ENCODE measurements at places on chromosomes 7 and 10.
A peak's percentile ranks its signal among the peaks of the same experiment; 100 is the strongest.

DNA sequence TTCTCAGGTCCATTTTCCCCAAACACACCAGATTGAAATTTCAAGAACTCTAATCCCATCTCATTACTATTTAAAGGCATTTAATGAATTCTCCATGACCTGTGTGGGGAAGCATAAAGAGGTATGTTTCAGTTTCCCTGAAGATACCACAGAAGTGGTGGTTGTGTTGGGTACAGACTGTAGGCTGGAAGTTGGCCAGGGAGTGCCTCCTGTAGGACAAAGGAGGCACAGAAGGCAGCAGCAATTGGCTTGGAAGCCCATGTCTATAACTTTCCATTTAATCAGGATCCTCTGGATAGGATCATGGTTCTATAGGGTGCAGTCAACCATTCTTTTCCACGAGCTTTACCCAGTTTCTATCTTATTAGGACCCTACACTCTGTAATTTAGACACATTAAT, 8.6 kb upstream of the BET1 start:
- no peak for DNase-seq

DNA sequence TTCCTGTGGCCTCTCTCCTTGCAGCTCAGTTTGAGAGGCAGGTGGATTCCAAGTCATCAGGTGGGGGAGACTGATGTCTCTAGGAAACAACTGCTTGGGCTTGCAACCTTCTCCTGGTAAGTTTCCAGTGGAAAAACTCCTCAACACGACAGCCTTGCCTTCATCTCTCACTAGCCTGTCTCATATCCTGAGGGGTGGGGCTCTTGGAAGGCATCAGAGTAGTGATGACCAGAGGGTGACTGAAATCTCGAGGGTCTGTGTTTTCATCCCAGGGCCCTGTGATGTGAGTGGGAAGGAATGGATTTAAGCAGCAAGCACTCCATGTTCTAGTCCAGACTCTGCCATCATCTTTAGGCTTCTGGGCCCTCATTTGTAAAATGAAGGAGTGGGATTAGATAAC, 107.0 kb downstream of the NRP1 start:
- DNase-seq, result no peak

GRCh38 chr10:76432016-76433012, 1000.9 kb downstream of the LRMDA start:
- DNase-seq, result no peak

GRCh38 chr10:47182934-47183703, 116.9 kb upstream of the GDF10 start:
- no peak for DNase-seq

DNA sequence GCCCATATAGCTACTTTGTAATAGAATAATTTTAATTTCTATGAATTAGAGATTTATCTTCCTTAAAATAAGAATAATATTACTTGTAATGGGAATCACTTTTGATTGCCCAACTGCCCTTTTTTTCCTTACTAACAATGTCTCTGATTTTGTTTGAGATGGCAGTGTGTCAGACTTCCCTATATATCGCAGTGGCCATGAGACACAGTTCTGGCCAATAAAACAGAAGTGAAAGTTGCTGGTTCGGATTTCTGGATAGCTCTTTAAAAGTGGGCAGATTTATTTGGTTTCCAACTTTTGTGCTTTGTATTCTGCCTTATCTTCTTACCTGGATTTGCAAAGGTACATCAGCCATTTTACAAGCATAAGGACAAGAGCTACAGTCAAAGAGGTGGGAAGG, 170.2 kb downstream of the PPP1R17 start:
- DNase-seq, result no peak

DNA sequence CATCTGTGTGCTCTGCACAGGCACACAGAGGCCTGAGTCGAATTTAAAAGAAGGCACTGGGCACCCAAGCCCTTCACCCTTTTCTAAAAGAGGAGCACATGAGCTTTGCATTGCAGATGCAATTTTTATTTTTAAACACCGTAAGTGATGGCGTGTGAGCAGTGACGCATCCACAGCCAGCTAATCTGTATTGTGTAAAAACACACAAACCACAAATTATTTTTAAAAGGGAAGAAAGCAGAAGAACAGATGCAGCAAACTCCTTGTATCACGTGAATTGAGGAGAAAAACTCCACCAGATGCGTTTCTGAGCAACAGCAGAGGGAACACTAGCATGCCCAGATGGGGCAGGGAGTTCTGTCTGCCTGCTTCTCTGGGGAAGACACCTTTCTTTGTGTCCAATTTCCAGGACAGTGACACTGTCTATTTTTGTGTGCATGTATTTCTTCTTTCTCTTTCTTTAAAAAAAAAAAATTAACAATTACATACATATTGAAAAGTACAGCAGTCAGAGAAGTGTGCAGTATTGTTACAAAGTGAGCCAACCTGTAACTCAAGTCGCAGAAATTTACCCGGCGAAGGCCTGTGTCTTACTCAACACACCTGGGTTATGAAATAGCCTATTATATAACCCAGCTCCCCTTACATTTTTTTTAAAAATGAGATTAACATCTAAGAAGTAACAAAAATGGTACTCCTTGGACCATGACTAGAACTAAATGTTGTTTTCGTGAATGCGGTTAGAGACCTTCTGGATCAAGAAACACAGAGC, 39.2 kb downstream of the EEPD1 start:
- DNase-seq, result no peak

DNA sequence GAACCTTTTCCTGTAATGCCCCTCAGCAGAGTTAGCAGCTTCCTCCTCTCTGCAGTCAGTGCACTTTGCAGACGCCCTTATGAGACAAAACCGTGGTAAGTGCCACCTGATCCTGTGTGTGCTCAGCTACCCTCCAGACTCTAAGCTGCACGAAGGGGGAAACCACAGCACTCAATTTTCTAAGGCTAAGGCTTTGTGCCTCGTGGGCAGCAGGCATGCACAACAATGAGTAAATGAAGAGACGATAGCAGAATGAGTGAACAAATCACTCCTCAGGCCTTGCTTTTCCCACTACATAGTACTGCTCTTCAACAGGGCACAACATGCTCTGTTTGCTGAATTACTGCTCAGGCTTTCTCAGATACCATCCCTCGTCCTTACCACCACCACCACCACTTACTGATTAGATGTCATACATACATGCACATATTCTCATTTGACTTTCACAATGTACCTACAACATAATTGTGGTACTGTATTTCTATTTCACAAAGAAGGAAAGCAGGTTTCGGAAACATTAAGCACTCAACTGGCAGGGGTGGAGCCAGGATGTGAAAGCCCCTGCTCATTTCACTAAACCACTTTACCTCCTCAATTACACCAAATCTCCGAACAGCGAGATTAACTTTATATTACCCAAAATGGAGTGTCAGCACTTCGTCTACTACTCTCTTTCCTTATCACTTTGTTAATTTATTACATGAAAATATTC, 85.4 kb downstream of the ICA1 start:
- peak; percentile 56 for DNase-seq

DNA sequence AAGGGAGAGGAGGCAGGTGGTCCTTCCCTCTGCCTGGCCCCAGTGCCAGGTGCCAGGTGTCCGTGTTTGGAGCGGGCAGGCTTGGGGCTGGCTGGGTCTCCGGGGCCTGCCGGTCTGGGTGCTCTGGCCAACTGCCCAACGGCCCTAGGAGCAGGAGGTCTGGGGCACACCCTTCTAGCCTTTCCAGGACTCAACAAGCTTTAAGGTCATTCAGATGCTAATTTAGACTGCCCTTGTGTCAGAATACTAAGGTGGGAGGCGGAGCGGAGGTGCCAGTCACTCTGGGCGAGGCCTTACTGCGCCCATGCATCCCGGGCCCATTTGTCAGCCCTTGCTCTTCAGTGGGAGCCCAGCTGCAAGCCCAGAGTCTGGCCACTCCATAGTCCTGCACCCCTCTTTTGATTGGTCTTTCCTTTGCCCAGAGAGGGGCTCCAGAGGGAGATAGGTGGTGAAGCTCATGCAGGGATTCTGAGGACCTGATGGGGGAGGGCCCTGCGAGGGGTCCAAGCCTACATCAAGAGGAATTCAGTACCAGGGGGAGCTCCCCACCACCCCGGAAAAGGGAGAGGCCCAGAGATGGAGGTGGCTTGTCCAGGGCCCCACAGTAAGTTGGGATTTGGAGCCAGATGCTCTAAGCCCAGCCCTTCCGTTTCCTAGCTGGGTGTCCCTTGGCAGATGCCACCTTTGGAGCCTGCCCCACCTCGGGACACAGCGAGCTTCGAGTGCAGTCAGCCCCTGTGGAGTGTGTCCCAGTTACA, 1.3 kb downstream of the PGAM2 start:
- DNase-seq, result peak; percentile 20

DNA sequence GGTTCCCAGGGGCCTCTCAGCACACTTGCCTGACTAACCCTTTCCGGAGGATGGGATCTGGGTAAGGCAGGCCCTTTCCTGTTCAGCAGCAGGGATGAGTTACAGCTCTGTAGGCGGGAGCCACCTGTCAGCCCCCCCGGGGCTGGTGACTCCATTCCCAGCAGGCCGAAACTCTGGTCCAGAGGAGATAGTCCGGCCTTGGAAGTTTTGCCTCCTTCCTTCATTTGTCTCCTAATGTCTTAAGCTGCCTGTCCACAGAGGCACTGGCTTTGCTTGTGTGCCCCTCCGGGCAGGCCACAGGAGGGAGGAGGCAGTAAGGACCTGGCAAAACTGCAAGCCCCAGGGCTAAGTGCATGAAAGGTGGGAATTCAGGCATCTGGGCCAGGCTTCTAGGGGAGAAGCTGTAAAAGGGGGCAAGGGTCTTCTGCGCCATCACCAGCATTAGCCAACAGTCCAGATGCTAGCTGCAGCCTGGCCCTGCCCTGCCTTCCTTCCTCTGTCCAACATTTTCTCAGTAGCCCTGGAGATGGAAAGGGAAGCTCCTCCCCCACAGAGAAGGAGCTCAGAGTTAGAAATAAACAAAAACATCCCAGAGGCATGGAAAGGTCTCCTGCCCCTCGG, 1.2 kb downstream of the ADIRF start:
- no peak for DNase-seq

GRCh38 chr7:148261996-148262688, 328.4 kb upstream of the C7orf33 start:
- DNase-seq, result no peak

DNA sequence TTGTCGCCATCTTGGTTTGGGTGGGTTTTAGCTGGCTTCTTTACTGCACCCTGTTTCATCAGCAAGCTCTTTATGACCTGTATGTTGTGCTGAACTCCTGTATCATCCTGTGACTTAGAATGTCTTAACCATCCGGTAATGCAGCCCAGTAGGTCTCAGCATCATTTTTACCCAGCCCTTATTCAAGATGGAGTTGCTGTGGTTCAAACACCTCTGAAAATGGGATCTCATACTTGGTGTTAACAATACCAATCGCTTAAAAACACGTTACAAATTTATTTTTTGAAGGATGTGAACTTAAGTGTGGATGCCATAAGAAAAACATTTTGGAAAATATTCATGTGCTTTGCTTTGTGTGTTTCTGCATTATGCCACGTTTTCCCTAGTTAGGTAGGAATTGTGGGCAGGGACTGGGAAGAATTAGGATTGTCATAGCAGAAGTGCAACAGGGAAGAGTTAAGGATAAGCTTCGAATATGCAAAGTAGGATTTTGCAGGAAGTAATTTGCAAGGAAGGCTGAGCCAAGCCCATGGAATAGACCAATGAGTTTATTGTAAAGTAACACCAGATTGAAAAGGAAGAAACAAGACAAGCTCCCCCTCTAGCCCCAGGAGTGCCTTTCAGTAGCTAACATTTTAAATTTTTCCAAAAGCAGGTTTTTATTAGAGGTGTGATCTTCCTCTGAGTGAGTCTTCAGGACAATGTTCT, 56.4 kb downstream of the PRR15 start:
- DNase-seq, result no peak

DNA sequence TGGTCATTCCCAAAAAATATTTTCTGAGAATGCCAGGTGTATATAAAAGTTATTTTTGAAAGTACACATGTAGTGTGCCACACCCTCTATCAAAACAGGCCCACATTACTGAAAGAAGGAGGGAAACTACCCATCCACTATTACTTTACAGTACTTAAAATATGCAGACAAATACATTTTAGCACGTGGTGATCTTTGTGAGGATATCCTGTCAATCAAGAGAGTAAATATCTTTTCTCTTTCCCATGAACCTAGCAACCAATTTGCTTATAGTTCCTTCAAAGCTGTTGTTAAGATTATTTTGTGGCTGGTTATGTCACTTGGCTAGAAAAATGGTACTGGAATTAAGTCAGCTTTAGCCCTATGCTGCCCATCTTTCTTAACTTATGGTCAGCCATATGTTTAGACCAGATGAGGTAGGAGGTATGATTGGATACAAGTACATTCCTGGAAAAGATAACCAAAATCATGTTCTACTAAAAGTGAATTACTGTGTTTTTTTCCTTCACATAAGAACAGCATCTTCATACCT, 70.1 kb downstream of the AUTS2 start:
- DNase-seq, result no peak

GRCh38 chr7:134654104-134654775, 7.6 kb downstream of the BPGM start:
- no peak for DNase-seq

DNA sequence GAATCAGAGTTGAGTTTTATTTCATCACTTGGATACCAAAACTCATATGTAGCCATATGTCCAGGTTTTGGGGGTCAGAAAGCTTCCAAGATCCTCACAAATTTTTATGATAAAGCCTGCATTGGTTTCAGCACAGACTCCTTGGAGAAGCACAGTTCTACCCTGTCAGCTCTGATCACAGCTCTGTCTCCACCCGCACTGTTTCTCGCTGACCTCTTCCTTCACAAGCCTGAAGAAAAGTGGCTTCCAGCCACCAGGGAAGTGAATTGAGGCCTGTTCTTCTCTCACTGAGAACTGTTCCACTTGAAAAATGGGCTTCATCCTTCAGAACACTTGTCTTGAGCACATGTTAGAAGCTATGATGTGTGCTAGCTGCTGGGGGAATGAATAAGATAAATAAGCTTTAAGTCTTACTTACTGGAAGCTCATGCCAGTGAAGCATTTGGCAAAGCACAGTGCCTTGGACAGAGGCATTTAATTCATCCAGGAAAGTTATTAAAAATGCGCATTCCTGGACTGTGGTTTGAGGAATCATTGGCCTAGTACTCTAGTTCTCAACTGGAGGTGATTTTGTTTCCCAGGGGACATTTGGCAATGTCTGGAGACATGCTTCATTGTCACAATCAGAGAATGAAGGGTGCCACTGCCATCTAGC, 133.6 kb downstream of the BMPER start:
- no peak for DNase-seq

DNA sequence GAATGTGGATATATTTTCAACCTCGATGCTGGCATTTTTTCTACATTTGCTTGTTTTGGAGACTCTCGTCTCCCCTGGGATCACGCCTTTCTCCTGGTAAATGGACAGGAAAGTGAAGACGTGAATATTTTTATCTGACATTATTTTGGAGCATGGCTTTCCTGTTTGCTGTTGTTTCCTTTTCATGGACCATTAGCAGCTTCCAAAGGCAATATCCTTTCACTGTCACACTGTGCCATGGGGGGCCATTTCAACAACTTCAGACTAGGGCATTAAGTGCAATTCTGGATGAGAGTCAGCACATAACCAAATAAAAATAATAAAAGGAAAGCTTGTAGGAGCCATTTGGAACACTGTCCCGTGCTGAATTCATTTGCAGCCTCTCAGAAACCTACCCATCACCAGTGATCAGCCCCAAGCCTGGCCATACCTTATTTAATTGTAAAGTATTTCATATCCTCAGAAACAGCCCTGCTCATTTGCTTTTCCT, 75.9 kb upstream of the NEUROD6 start:
- DNase-seq, result no peak

GRCh38 chr10:88960802-88961201, 8.2 kb upstream of the ACTA2 start:
- DNase-seq, result no peak

All from activated T-cell treated with anti-CD3 and anti-CD28 coated beads, Interleukin-2, amount 50 U/mL, for 1 hour (primary cell).